Temporal lobe (tissue), 4 donors: ENCODE measurements at places on chromosomes 4 and X. TPM values are rescaled to one million over a fixed set of nuclear protein-coding genes. Genes with fewer than 3 reads are reported as not detected.

Gene XG
- total RNA-seq = not detected

Gene MMRN1
- total RNA-seq = 2.7 TPM

Gene ARMCX2
- 56.3 TPM for total RNA-seq

Gene NPNT
- total RNA-seq = 47.9 TPM

Gene SPANXN3
- not detected for total RNA-seq

Gene FGFBP1
- not detected for total RNA-seq

Gene FMR1NB
- total RNA-seq = not detected

Gene MID1
- total RNA-seq = 10.3 TPM

Gene HSFX4
- total RNA-seq = not detected

Gene SSX2B
- total RNA-seq = not detected

Gene NPY1R
- 129 TPM for total RNA-seq

Gene ARSJ
- total RNA-seq = 0.49 TPM

Gene IL2
- not detected for total RNA-seq

Gene USP26
- not detected for total RNA-seq

Gene GAB3
- 0.74 TPM for total RNA-seq

Gene LNX1
- total RNA-seq = 36.9 TPM

Gene MAGEA2B
- total RNA-seq = not detected

Gene OPN1MW2
- not detected for total RNA-seq

Gene TRIM60
- total RNA-seq = not detected

Gene MORF4L2
- 233 TPM for total RNA-seq

Gene PSAPL1
- total RNA-seq = under 0.01 TPM

Gene HMX1
- 0.74 TPM for total RNA-seq

Gene C4orf36
- 2.2 TPM for total RNA-seq

Gene RBM41
- total RNA-seq = 21.6 TPM

Gene AADAT
- total RNA-seq = 30.5 TPM

Gene RHOXF2B
- total RNA-seq = not detected

Gene TMEM156
- total RNA-seq = 0.74 TPM

Gene MAGEB17
- 0.25 TPM for total RNA-seq

Gene PF4V1
- not detected for total RNA-seq

Gene CCDC110
- total RNA-seq = 1.7 TPM

Gene AFF2
- total RNA-seq = 144 TPM

Gene NAP1L3
- total RNA-seq = 100 TPM

Gene INTU
- total RNA-seq = 29.0 TPM

Gene CTAG2
- total RNA-seq = not detected

Gene STARD8
- 2.5 TPM for total RNA-seq

Gene CT47B1
- not detected for total RNA-seq

Gene OTC
- total RNA-seq = under 0.01 TPM

Gene FAM241A
- total RNA-seq = 6.9 TPM

Gene GPAT3
- under 0.01 TPM for total RNA-seq

Gene PWWP3B
- total RNA-seq = 0.74 TPM

Gene GATA1
- total RNA-seq = not detected

Gene COQ2
- total RNA-seq = 9.1 TPM

Gene CNGA2
- total RNA-seq = not detected

Gene WDR17
- total RNA-seq = 42.8 TPM

Gene NSG1
- 253 TPM for total RNA-seq

Gene SYN1
- 20.2 TPM for total RNA-seq

Gene BLTP1
- total RNA-seq = 184 TPM

Gene RAB33A
- total RNA-seq = 24.1 TPM

Gene FRMD7
- total RNA-seq = 0.49 TPM

Gene UCHL1
- total RNA-seq = 1,168 TPM

Gene PYURF
- total RNA-seq = 66.6 TPM

Gene SPOCK3
- 10.8 TPM for total RNA-seq

Gene FAM184B
- total RNA-seq = 4.4 TPM

Gene CLDN34
- total RNA-seq = not detected

Gene CXorf65
- total RNA-seq = not detected

Gene DRP2
- total RNA-seq = 4.7 TPM

Gene MAGEB5
- total RNA-seq = not detected

Gene RPGR
- 8.4 TPM for total RNA-seq
